ENCODE measurements at places on chromosomes 4 and X.

- no peak for DNase-seq
Observed at GRCh38 chr4:4851906-4852305, 7.6 kb upstream of the MSX1 start.

GRCh38 chr4:126405369-126405982 is 1090.7 kb downstream of the FAT4 start:
- DNase-seq, result peak; percentile 12

- no peak for DNase-seq
Observed at GRCh38 chr4:123856689-123857545, 460.3 kb downstream of the SPRY1 start.

- no peak for DNase-seq
Observed at GRCh38 chrX:25343060-25343459, 327.3 kb upstream of the ARX start.

DNA sequence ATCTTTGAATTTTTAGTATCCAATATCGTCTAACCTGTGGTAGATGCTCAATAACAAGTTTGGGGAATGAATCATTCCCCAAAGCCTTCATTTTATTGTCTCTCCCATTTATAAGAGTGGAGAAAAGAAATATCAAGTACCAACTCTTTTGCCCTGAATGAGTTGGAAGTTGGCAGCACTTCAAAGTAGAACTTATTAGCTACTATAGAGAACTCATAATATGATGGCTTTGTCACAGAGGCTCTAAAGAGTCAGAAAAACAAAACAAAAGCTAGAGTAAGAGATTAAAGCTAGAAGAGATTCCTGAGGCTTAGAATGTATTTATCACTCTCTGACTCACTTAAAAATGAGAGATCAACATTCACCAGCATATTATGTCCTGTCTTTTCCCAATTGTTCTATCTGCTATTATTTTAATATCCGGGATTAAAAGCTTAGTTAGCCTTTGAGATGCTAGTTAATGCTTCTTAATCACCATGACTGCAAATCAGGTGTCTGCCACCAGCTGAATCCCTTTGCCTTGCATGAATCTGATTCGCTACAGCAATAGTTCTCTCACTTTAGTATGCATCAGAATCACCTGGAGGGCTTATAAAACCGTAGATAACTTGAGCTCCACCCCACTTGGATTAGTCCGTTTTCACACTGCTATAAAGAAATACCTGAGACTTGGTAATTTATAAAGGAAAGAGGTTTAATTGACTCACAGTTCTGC is 77.9 kb downstream of the PALLD start:
- no peak for DNase-seq

DNA sequence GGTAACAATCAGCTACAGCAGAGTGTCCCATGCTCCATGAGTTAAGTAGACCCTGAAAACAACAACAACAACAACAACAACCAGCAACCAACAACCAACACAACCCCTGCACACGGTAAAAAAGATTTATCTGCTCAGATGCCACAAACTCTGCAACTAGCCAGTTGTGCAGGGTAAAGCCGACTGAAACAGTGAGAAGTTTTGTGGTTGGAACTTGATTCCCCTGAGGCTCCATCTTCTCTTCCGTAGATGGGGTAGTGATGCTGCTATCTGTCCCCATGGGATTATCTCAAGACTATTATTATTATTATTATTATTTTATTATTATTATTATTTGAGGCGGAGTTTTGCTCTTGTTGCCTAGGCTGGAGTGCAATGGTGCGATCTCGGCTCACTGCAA is 50.6 kb upstream of the RAPGEF2 start:
- DNase-seq, result no peak

- DNase-seq, result no peak
Observed at GRCh38 chr4:76407440-76408119, 13.4 kb downstream of the CCDC158 start.

DNA sequence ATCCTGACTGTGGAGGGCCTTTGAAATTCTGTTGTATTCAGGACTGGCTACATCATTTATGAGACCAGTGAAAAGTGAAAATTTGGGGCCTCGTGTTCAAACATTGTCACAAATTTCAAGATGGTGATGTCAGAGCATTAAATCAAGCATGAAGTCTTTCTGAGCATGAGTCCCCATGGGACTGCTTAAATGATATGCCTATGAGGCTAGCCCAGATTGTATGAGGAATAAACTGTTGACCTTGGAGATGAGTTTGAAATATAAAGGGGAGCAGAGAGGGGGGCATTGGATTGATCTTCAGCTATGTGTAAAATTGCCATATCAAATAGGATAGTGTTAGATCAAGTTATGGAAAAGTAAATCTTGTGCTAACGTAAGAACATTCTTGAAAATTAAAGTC is 230.0 kb downstream of the SPANXN3 start:
- no peak for DNase-seq

GRCh38 chr4:75243570-75243969 is 270.6 kb downstream of the RCHY1 start:
- no peak for DNase-seq

- DNase-seq, result peak; percentile 21
Observed at GRCh38 chr4:126850286-126850685, 782.5 kb upstream of the INTU start.
